Activated CD4-positive, alpha-beta T cell treated with anti-CD3 and anti-CD28 coated beads for 4 hours (primary cell): ENCODE measurements at places on chromosomes 7 and 10.

- DNase-seq = no peak
Observed at GRCh38 chr7:106065575-106066500, 46.3 kb downstream of the SYPL1 start.

DNA sequence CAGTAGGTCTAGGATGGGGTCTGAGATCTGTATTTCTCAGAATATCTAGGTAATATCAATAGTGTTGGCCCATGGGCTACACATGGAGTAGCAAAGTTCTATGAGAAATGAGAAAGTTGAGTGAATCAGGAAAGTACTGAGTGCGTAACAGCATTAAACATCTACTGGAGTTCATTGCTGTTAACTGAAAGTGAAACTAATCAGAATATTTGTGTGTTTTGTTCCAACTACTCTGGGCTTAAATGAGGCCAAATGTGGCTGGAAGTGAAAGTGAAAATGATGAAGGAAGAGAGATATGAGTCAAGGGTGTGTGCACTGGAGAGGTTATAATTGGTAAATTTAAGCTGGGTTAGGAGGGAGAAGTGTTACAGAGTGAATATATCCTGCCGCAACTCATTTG is 46.5 kb downstream of the TMEM106B start:
- DNase-seq = peak; percentile 31

DNA sequence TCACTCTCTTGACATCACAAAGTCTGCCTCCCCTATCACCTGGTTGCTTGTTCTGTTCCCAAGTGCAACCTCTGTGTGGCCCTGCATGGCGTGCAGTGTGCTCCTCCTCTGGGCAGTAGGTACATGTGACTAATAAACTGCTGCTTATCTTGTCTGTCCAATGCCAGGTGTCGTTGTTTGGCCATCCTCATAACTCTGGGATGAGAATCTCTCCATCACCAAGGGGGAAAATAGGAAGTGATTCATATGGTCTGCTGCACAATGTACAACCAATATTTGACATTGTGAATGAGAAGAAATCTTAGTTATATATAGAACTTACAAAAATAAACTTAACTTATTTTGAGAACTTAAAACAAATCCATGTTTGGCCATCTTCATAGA is 135.2 kb downstream of the INHBA start:
- DNase-seq = no peak

DNA sequence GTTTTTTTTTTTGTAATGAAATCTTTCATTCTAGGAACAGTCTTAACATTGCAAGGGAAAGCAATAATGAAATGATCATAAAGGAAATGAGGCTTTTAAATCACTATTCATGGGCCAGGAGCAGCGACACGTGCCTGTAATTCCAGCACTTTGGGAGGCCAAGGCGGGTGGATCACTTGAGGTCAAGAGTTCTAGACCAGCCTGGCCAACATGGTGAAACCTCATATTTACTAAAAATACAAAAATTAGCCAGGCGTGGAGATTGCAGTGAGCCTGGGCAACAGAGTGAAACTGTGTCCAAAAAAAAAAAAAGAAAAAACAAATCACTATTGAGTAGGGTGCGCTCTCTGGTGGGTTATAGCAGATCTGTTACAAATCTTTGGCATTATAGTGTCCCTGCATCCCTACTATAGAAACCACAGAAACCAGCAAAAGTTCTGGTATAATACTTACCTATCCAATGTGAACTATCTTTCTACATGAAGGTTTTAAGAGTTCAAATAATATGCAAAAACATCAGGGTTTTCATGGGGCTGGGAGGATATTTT is 72.1 kb downstream of the GLI3 start:
- no peak for DNase-seq

DNA sequence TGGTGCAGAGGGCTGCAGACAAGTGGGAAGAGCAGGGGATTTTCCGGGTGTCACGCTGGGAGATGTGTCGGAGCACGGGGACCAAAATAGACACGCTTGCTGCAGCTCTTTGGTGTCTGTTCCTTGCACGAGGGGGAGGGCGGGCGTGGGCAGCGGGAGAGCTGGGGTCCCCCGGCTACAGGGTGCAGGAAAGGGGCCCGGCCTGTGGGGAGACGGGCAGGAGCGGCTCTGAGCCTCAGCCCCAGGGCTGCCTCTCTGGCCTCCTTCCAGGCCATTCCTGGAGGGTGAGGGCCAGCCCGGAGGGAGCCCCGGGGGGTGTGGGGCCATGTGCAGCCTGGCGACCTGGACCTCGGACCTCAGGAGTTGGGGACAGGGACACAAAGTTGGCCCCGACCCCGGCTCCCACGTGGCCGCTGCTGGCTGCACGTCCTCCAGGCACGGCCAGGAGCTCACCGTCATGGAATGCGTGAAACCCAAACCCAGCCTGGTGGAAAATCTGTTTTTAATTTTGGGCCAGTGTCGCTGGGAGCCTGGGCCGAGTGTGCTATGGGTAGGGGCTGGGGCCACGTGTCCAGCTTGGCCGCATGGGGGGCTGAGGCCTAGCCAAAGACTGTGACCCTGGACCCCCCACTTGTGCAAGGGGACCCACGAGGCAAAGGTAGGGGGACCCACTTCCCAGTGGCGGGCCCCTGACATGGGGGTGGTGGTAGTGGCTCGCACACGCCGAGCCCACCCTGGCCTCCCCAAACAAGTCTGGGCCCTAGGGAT is 6.6 kb downstream of the TTYH3 start:
- no peak for DNase-seq

- DNase-seq = peak; percentile 3
Observed at GRCh38 chr10:91694170-91694794, 61.4 kb upstream of the PPP1R3C start.

DNA sequence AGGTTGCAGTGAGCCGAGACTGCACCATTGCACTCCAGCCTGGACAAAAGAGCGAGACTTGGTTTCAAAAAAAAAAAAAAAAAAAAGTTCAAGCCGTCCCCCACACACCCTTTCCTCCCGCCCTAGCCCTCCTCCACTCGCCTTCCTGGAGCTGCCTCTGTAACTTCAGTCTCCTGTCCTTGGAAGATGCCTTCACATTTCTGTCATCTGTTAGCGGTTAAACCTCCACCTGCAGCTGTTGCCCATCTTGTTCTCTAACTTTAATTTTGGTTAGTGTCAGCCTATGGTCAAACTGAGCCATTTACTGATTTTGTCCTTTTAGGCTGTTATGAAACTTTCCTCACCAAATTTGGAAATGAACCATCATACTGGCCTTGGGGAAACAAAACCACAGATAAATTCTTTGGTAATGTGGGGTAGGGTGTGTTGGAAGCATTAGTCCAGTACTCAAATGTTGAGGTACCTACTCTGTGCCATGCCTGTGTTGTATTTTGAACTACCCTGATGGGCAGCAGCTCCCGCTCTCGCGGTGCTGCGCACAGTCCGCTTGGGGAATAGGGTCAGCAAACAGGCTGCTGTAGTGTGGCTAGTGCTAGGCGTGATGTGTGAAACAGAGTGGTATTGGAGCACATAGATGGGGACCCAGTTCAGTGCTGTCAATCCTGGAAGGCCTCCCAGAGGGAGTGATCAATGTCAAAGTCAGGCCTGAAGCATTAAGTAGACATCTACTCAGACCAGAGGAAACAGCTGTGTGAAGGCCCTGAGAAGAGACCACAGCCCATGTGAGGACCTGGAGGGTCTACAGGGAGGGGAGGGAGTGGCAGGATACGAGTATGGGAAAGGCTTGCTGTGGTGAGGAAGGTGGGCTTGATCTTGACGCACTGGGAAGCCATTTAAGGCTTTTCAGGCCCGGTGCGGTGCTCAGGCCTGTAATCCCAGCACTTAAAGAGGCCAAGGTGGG is 26.9 kb downstream of the SFXN4 start:
- DNase-seq = no peak

- DNase-seq = no peak
Observed at GRCh38 chr7:130900471-130901076, 166.6 kb upstream of the KLF14 start.

DNA sequence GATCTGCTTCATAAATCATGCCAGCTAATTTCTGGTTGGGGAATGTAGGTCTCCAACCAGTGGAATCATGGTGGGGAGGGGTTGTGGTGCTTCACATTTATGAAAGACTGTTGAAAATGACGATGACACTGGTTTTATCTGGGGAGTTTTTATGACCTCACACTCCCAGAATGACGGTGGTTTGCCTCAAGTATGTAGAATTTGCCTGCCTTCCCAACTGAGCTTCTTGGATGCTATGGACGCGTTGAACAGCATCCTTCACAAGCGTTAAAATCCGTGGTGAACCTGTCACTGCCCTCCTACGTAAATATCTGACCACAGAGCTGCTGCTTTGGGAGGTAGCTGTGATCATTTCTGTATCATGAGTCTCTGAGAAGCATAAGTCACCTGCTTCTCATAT is 3.3 kb downstream of the INSYN2A start:
- no peak for DNase-seq

GRCh38 chr7:49812534-49812933 is 39.1 kb downstream of the VWC2 start:
- DNase-seq = no peak

GRCh38 chr7:25852211-25852938 is 299.6 kb upstream of the NFE2L3 start:
- no peak for DNase-seq

GRCh38 chr10:50456719-50457118 is 167.0 kb downstream of the SGMS1 start:
- no peak for DNase-seq
